Glutamatergic neuron (in vitro differentiated cells): ENCODE measurements at places on chromosomes 12 and 14. TPM values are rescaled to one million over a fixed set of nuclear protein-coding genes. Genes with fewer than 3 reads are reported as not detected.

TMEM229B gene
- total RNA-seq, result 7.5 TPM

TAS2R7 gene
- total RNA-seq, result 0.39 TPM

IL22 gene
- not detected for total RNA-seq

SLC17A8 gene
- total RNA-seq, result 0.25 TPM

AQP2 gene
- not detected for total RNA-seq

LRP6 gene
- 48.3 TPM for total RNA-seq

SCNN1A gene
- 0.74 TPM for total RNA-seq

PRPH gene
- 2,189 TPM for total RNA-seq

GRCh38 chr14:22847661-22848341 lies 11.4 kb downstream of the MMP14 start:
- DNase-seq, result no peak
- no peaks in the 10 kb centered on the region for H3K36me3 ChIP-seq
- H3K27me3 ChIP-seq, result peaks cover 5% of the 10 kb centered on the region
- H3K4me1 ChIP-seq, result peaks cover 3% of the 10 kb centered on the region
- no peak overlapping the region for H3K4me3 ChIP-seq
- H3K27ac ChIP-seq, result peak overlapping the region; percentile 28

DNA sequence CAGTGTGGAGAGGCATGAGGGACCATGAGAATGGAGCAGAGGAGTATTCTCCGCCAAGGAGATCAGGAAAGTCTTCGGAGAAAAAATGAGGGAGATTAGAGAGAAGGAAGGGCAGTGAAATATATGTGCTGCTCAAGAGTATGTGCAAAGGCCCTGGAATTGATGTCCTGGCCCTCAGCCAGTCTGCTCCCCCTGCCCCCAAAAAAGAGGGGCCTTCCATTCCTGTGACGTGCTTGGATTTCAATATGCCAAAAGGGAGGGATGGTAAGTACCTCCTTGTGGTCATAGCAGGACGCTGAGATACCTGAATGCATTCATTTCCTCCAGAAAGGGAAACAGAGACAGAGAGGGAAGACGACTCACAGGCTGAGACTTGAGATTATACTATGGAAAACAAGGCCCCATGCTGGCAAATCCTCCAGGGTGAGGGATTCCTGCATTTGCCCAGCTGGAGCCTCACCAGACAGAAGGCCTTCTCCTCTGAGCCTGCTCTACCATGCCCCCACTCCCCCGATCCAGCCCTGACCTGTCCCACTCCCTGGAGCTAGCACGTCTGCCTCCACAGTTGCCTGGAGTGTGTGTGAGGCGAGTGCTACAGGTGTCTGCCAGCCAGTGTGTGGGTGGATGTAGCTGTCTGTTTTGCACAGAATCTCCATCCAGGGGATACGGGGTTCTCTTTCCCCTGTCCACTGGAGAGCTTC lies 3.9 kb upstream of the RARG start:
- H3K27ac ChIP-seq, result no peak overlapping the region
- no peak for DNase-seq
- peaks cover 11% of the 10 kb centered on the region for H3K27me3 ChIP-seq
- no peaks in the 10 kb centered on the region for H3K36me3 ChIP-seq

GRCh38 chr12:25052196-25052913 lies 103.5 kb upstream of the BCAT1 start:
- no peak overlapping the region for H3K27ac ChIP-seq
- H3K4me3 ChIP-seq, result no peak overlapping the region
- no peaks in the 10 kb centered on the region for H3K4me1 ChIP-seq
- no peak for DNase-seq
- no peaks in the 10 kb centered on the region for H3K36me3 ChIP-seq
- no peaks in the 10 kb centered on the region for H3K27me3 ChIP-seq

GRCh38 chr12:13342971-13343370 lies 146.4 kb downstream of the EMP1 start:
- no peaks in the 10 kb centered on the region for H3K36me3 ChIP-seq
- H3K4me3 ChIP-seq, result no peak overlapping the region
- no peak for DNase-seq
- no peak overlapping the region for H3K27ac ChIP-seq
- no peaks in the 10 kb centered on the region for H3K4me1 ChIP-seq
- peaks cover 2% of the 10 kb centered on the region for H3K27me3 ChIP-seq

GRCh38 chr14:37508503-37508902 lies 86.5 kb downstream of the FOXA1 start:
- H3K36me3 ChIP-seq, result no peaks in the 10 kb centered on the region
- H3K4me1 ChIP-seq, result no peaks in the 10 kb centered on the region
- H3K27ac ChIP-seq, result no peak overlapping the region
- DNase-seq, result no peak
- no peak overlapping the region for H3K4me3 ChIP-seq
- H3K27me3 ChIP-seq, result no peaks in the 10 kb centered on the region

DNA sequence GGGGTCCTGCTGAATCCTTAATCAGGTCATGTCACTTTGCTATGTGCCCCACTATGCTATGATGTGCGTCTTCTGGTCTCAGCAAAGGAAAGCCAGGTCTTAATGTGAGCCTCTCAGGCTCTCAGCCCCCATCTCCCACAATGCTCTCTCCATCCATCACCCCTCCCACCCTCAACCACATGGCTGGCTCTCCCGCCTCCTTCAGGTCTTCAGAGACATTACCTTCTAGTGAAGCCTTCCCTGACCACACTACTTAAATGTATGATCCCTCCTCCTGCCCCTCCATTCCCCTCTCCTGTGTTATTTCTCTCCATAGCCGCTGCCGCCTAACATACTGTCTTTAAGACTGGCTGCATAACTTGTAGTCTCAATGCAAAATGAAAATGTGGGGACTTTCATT lies 50.5 kb downstream of the KRT80 start:
- peaks cover 7% of the 10 kb centered on the region for H3K27me3 ChIP-seq
- H3K4me3 ChIP-seq, result no peak overlapping the region
- H3K27ac ChIP-seq, result no peak overlapping the region
- H3K4me1 ChIP-seq, result no peaks in the 10 kb centered on the region
- DNase-seq, result no peak

DNA sequence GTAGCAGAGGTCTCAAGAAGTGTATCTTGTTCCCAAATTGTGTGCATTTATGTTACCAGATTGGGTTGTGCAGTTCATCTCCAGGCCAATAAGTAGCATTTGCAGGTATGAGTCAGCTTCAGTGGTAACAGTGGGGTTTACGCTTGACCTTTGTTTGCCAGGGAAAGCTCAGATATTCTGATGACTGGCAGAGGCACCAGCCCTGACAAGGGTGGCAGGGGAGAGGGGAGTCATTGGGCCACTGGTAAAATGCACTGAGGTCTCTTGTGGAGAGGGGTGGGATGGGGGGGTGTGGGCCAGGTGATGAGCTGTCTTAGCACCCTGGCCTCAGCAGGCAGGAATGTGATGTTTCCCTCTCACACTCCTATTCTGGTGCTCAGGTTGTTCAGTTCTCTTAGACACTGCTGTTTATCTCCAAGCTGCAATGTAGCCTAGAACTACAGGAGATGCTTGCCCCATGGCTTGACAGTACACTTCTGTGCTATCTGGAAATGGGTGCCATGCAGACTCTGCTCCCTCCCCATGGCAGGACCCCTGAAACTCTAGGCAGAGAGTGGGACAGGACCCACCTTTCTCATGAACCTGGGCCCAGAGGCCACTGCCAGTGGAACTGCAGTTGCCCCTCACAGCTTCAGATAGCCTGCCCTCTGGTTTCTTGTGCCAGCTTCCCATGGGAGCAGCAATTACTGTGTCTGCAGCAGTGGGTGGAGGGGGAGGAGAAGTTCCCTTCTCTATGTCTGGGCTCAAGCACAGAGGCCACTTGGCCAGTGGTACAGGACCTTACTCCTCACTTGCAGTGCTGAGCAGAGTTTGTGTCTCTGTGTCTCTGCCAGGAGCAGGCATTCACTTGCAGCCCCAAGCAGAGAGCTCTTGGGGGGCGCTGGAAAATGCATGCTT lies 31.9 kb downstream of the USP15 start:
- H3K27me3 ChIP-seq, result peaks cover under 1% of the 10 kb centered on the region
- H3K27ac ChIP-seq, result no peak overlapping the region
- no peak overlapping the region for H3K4me3 ChIP-seq
- peaks cover 6% of the 10 kb centered on the region for H3K4me1 ChIP-seq
- DNase-seq, result no peak
- peaks cover 12% of the 10 kb centered on the region for H3K36me3 ChIP-seq

- H3K4me3 ChIP-seq, result peak overlapping the region; percentile 57
- H3K36me3 ChIP-seq, result no peaks in the 10 kb centered on the region
- no peak for DNase-seq
- H3K4me1 ChIP-seq, result peaks cover 64% of the 10 kb centered on the region
- peaks cover 7% of the 10 kb centered on the region for H3K27me3 ChIP-seq
- H3K27ac ChIP-seq, result peak overlapping the region; percentile 86
Measured at GRCh38 chr12:19220852-19221466, 91.4 kb downstream of the PLEKHA5 start.

- no peak overlapping the region for H3K4me3 ChIP-seq
- peaks cover 19% of the 10 kb centered on the region for H3K4me1 ChIP-seq
- no peaks in the 10 kb centered on the region for H3K36me3 ChIP-seq
- H3K27me3 ChIP-seq, result peaks cover 1% of the 10 kb centered on the region
Measured at GRCh38 chr12:62655666-62656151, 189.1 kb downstream of the MON2 start.

DNA sequence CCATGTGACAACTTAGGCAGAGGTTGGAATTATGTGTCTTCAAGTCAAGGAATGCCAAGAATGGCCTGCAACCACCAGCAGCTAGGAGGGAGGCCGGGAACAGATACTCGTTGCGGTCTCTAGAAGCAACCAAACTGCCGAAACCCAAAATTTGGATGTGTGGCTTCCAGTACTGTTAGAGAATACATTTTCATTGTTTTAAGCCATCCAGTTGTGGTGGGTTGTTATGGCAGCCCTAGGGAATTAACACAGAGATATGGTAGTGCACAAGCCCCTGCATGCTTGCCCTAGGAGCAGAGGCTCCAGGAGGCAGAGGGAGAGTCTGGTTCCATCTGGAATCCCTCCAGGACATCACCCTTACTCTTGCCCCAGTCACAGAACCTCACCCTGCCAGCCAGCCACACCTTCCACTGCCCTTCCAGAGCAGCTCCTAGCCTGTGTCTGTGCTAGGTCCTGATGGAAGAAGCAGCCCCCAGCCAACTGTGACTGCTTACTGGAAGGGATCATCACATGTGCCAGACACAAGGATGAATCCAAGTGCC lies 19.5 kb downstream of the PITPNM2 start:
- H3K4me1 ChIP-seq, result peaks cover 4% of the 10 kb centered on the region
- no peaks in the 10 kb centered on the region for H3K36me3 ChIP-seq
- H3K4me3 ChIP-seq, result no peak overlapping the region
- H3K27me3 ChIP-seq, result peaks cover 2% of the 10 kb centered on the region

GRCh38 chr12:95940514-95940913 lies 1.9 kb downstream of the CCDC38 start:
- H3K27ac ChIP-seq, result no peak overlapping the region
- H3K4me1 ChIP-seq, result no peaks in the 10 kb centered on the region
- H3K27me3 ChIP-seq, result no peaks in the 10 kb centered on the region
- no peak for DNase-seq
- no peaks in the 10 kb centered on the region for H3K36me3 ChIP-seq

GRCh38 chr12:100473716-100474150 lies at the start of gene NR1H4:
Gene NR1H4, plus strand, starts transcription at chr12:100473866. Its CDS starts 19,458 bp downstream, at chr12:100493324.
- H3K4me3 ChIP-seq, result no peak within 1 kb of the TSS
- H3K4me1 ChIP-seq, result no peaks in the 10 kb centered on the region

GRCh38 chr14:75986439-75986765 lies 839 bp downstream of the IFT43 start:
- no peaks in the 10 kb centered on the region for H3K36me3 ChIP-seq
- H3K4me1 ChIP-seq, result peaks cover 8% of the 10 kb centered on the region
- peak overlapping the region; percentile 73 for H3K27ac ChIP-seq
- peaks cover 5% of the 10 kb centered on the region for H3K27me3 ChIP-seq

DNA sequence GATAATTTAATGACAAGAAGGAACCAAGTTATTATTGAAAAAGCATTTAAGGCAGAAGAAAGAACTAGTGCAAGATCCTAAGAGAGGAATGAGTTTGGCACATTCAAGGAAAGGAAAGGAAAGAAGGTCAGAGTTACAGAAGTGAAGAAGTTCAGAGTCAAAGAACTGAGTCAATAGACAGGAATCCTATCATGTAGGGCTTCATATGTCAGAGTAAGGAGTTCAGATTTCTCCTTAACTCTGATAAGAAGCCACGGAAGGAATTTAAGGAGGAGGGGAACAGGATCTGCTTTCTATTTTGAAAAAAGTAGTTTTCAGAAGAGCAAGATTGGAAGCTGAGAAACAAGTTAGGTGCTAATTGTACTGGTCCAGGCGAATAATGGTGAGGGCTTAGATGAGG lies 223.1 kb upstream of the FOXN3 start:
- no peaks in the 10 kb centered on the region for H3K36me3 ChIP-seq
- H3K4me1 ChIP-seq, result no peaks in the 10 kb centered on the region
- H3K27ac ChIP-seq, result no peak overlapping the region
- H3K27me3 ChIP-seq, result no peaks in the 10 kb centered on the region
- H3K4me3 ChIP-seq, result no peak overlapping the region

- peaks cover 2% of the 10 kb centered on the region for H3K27me3 ChIP-seq
- H3K4me3 ChIP-seq, result no peak overlapping the region
- no peaks in the 10 kb centered on the region for H3K36me3 ChIP-seq
- no peak for DNase-seq
- H3K27ac ChIP-seq, result no peak overlapping the region
- H3K4me1 ChIP-seq, result no peaks in the 10 kb centered on the region
Measured at GRCh38 chr12:28787151-28787550, 361.9 kb upstream of the FAR2 start.

DNA sequence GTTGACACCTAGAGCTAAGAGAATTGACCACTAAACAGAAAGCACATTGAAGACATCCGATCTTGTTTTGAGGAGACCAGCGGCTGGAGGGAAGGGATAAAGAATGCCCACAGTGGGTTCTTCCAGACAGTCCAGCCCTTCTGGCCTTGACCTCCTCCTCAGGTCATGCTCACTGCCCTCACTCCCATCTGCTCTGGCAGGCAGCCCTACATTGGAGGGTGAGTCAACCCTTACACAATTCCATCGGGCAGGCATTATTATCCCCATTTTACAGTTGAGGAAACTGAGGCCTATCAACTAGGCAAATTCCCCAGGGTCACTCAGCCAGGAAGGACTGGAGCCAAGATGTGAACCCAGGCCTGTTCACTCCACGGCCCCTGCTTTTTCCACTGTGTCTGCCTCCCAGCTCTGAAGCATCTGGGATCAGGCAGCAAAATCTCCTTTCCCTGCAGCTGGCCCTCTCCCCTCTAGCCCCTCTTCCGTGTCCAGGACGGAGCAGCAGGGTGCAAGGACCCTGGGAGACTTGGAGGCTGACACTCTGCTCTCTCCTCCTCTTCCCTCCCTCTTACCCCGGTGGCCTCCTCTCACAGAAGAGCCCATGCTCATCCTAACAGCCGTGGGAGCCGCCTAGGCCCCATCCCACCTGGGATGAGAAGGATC lies 5.3 kb downstream of the SCNN1A start:
- H3K27me3 ChIP-seq, result peaks cover 10% of the 10 kb centered on the region
- H3K4me3 ChIP-seq, result no peak overlapping the region
- no peak overlapping the region for H3K27ac ChIP-seq

GRCh38 chr12:118611770-118612169 lies 235.4 kb downstream of the SUDS3 start:
- DNase-seq, result no peak
- peaks cover 3% of the 10 kb centered on the region for H3K27me3 ChIP-seq
- no peak overlapping the region for H3K4me3 ChIP-seq
- H3K27ac ChIP-seq, result no peak overlapping the region
- H3K36me3 ChIP-seq, result peaks cover 15% of the 10 kb centered on the region

DNA sequence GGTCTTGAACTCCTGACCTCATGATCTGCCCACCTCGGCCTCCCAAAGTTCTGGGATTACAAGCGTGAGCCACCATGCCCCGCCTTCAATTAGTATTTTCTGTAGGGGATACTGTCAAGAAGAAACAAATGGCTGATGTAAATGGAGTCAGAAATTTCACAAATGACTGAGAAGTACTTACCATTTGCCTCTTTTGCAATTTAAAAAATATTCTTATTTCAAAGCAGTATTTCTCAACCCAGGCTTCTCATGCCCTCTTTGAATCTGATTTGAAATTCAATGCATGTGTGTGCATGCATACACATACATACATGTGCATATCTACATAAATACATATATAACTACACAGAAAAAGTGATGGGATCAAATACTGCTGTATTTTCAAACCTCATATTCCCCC lies 4.4 kb downstream of the PSMA6 start:
- peaks cover 2% of the 10 kb centered on the region for H3K27me3 ChIP-seq
- peaks cover 7% of the 10 kb centered on the region for H3K4me1 ChIP-seq
- H3K27ac ChIP-seq, result no peak overlapping the region
- no peak for DNase-seq
